ENCODE measurements at places on chromosomes 1 and 21.

GRCh38 chr1:23126801-23127200, 41.9 kb downstream of the LUZP1 start:
- DNase-seq: no peak

- DNase-seq: no peak
These were observed 35.0 kb upstream of the RAP1GAP start for GRCh38 chr1:21704145-21704544.

GRCh38 chr1:244801246-244801645, 34.2 kb upstream of the COX20 start:
- DNase-seq: no peak

GRCh38 chr1:33684396-33685179, 179.3 kb upstream of the HMGB4 start:
- no peak for DNase-seq

GRCh38 chr1:77282187-77282865, 507 bp downstream of the AK5 start:
- peak; percentile 65 for DNase-seq

- no peak for DNase-seq
These were observed 2.3 kb downstream of the IL6R start for GRCh38 chr1:154407198-154408091.

DNA sequence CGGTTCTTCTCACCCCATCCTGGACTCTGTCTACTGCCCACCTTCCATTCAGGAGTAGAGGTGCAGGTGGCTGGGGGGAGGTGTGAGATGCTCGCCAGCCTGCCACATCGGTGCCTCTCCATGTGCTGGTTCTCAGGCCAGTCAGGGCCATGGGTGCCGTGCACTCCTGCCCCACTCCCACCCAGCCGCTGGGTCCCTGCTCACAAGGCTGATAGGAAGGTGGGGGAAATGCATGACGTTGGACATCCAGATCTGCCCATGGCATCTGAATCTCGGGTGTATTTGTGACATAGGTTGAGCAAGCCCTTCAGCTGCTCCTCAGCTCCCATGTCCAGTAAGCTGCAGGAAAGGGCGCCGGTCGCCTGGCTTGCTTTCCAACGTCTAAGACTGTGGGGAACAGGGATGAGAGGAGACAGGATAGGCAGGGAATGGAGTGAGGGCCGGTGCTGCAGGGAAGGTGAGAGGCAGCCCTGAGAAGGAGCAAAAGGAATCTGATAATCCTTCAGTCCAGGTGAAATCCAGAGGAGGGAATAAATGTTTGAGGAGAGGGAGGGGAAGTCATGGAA, 11.8 kb downstream of the S100A7A start:
- DNase-seq: no peak

DNA sequence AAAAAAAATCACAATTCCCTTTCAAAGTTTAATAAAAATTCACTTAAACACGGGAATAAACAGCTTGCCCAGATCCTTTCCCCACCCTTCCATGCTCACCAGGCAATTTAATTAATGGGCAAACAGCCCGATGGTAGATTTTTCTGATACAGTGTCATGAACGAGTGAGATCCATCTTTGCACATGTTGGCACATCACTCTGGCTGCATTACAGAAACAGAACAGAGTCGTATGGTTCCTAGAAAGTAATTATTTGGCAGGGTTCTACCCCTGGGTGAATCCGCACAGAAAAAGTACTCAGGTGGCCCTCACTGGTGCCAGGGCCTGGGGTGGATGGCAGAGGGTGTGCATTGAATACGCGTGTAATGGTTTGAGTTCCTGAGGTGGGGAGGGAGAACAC, 24.6 kb upstream of the OVAAL start:
- DNase-seq: no peak

- no peak for DNase-seq
These were observed 208.4 kb downstream of the ROR1 start for GRCh38 chr1:63982201-63982600.

DNA sequence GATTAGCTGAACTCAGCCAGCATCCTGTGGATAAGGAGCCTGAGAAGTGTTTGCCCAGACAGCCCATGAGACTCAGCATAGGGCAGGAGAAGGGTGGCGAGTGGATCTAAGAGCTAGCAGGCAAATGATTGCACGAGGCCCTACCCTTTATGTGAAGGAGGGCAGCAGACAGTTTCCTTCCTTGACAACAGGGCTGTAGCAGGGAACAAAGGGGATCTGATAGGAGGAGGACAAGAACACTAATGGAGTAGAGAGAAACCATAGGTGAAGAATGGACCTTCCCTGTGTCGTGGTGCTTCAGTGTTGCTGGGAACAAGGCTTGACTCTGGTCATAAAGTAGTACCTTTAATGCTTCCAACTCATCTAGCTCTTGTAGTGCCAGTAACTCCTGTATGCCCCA, 84.3 kb downstream of the PGM1 start:
- DNase-seq: no peak

DNA sequence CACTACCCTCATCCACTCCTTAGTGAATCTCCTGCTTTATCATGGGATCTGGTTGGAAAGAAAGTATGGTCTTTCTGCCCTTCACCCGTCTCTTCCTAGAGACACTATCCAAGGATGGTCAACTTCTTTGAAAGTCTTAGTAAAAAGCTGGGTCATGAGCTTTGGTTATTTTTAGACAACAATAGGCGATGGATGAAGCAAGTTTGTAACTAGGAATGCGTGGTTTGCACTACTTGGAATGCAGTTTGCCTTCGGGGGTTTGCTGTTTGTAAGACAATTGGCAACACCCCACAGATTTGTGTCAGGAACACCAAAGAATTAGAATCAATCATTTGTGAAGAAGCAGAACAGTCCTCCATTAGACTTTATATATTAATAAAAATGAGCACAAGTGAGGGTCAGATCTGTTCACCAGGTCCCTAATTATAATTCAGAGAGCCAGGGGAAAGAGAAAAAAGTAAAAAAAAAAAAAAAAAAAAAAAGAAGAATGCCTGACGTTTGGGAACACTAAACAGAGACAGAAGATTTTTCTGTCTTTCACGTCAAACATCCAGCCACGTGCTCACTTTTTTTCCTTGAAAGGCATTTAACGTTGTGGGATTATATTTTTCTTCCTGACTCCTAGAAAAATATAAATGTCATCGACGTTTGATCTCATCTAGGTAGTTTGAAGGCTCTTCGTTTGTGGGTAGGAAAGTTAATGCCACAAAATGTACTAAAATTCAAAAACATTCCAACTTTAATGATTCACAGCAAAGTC, 60.7 kb upstream of the BTG3 start:
- no peak for DNase-seq

DNA sequence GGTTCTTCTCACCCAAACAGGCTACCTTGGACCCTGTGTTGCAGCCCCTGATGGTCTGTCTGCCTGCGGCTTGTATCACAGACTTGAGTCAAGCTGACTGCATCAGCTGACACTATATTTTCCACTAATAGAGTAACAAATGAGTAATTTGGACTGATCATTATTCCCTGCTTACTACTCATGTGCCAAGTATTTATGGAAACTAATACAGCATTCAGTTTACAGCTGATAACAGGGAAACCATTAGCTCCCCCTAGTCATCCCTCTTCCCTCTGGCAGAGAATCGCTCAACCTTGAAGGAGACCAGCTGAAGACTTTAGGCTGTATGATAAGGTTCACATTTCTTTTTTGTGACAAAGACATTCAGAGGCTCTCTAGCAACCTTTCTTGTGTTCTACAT, 116.6 kb upstream of the SYT6 start:
- peak; percentile 33 for DNase-seq

DNA sequence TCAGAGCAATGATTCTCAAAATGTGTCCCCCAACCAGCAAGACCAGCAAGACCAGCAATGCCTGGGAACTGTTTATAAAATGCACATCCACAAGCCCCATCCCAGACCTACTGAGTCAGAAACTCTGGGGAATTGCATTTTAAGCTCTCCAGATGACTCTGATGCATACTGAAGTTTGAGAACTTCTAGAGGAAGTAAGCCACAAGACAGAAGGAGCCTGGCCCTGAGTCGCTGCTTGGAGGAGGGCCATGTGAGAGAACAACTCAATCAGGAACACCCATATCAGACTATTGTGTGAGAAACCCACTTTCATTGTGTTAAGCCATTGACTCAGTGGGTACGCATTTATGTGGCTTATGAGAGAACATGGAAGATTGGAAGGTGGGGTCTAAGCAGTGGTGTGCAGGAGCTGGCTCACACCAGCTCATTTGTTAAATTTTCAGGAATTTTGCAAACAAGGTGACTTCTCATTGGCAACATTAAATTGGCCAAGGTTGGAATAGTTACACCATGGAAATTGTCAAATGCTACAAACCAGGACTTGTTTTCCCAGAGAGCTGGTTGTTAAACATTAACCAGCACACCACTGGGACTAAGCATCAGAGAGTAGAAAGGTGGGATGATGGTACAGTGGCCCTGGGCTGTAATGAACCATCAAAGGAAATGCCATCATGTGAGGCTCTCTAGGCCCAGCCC, 38.9 kb downstream of the ATP1A1 start:
- DNase-seq: no peak
